ENCODE measurements at places on chromosomes 5 and 9. TPM values are rescaled to one million over a fixed set of nuclear protein-coding genes. Genes with fewer than 3 reads are reported as not detected.

Gene PCA3
- total RNA-seq = not detected

Gene CATSPER3
- 0.69 TPM for total RNA-seq

Gene NTMT1
- 50.1 TPM for total RNA-seq

Gene CAMSAP1
- 31.2 TPM for total RNA-seq

Gene SLC34A3
- not detected for total RNA-seq

Gene KCNIP1
- not detected for total RNA-seq

Gene PCDHB14
- total RNA-seq = not detected

Gene AGXT2
- not detected for total RNA-seq

Gene MUSK
- total RNA-seq = not detected

Gene PCSK1
- not detected for total RNA-seq

GRCh38 chr9:95447660-95448420, 68.9 kb downstream of the PTCH1 start:
- H3K27me3 ChIP-seq = no peaks in the 10 kb centered on the region
- H3K36me3 ChIP-seq = peaks cover 3% of the 10 kb centered on the region
- no peak overlapping the region for H3K4me3 ChIP-seq
- H3K27ac ChIP-seq = no peak overlapping the region
- peaks cover 3% of the 10 kb centered on the region for H3K4me1 ChIP-seq
- DNase-seq = no peak

DNA sequence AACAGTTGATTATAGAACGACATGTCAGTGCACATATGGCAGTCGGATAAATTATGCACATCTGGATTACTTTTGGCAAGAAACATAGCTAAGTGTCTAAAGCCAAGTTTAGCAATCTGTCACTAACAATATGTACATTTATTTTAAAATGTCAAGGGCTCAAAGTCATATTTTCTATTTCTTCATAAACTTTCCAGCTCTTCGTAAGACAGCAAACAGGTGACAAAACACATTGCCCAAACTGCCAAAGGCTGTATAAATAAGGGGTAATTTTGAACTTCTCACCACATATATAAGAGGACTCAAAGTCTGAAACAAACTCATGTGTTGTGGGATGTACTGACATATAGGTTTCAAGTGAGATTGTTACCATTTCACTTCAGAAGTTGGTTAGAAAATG, 237.2 kb downstream of the ARL15 start:
- H3K36me3 ChIP-seq = no peaks in the 10 kb centered on the region
- no peak for DNase-seq
- H3K4me3 ChIP-seq = no peak overlapping the region
- no peak overlapping the region for H3K27ac ChIP-seq
- H3K4me1 ChIP-seq = no peaks in the 10 kb centered on the region

GRCh38 chr9:129560881-129561306, 60.0 kb downstream of the C9orf50 start:
- H3K4me1 ChIP-seq = no peaks in the 10 kb centered on the region
- H3K27me3 ChIP-seq = no peaks in the 10 kb centered on the region
- DNase-seq = no peak
- H3K27ac ChIP-seq = no peak overlapping the region
- no peak overlapping the region for H3K4me3 ChIP-seq
- no peaks in the 10 kb centered on the region for H3K36me3 ChIP-seq

- H3K36me3 ChIP-seq = peaks cover 2% of the 10 kb centered on the region
- H3K4me1 ChIP-seq = no peaks in the 10 kb centered on the region
- no peaks in the 10 kb centered on the region for H3K27me3 ChIP-seq
- no peak for DNase-seq
These were observed 92.6 kb downstream of the CWC27 start for GRCh38 chr5:64861281-64861680.

DNA sequence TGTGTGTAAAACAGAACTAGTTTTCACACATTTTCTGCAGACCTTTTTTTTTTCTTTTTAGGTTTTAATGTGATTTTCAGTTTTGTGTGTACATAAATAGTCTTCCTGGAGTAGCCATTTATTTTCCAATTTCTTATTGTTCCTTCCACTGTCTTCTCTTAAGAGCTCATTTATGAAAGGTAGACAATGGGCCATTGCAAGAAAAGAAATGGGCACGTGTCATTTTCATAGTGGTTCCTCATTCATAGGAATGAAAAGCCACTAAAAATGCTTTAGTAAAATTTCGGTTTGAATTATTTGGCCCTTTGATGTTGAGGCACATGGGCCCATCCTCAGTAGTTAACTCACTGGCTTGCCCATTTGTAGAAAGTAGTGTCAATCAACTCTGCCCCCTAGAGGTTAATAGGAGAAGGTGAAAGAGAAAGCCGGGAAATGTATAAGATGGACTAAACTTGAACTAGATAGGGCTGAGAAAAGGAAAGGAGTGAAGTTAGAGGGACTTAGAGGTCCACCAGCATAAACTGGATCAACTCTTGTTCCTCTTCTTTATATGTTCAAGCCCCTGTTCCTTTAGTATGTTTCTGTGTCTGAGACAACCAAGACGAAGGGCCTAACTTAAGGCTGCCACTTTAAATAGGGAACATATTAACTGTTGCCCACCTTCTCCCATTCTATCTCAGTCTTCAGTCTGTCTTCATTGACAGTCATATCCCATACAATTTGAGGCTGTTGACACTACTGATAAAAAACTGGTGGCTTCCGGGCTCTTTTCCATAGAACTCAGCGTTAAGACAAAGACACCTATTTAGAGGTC, 72.6 kb downstream of the SMARCA2 start:
- no peak overlapping the region for H3K4me3 ChIP-seq
- H3K36me3 ChIP-seq = peaks cover 58% of the 10 kb centered on the region
- H3K27ac ChIP-seq = peak overlapping the region; percentile 24

DNA sequence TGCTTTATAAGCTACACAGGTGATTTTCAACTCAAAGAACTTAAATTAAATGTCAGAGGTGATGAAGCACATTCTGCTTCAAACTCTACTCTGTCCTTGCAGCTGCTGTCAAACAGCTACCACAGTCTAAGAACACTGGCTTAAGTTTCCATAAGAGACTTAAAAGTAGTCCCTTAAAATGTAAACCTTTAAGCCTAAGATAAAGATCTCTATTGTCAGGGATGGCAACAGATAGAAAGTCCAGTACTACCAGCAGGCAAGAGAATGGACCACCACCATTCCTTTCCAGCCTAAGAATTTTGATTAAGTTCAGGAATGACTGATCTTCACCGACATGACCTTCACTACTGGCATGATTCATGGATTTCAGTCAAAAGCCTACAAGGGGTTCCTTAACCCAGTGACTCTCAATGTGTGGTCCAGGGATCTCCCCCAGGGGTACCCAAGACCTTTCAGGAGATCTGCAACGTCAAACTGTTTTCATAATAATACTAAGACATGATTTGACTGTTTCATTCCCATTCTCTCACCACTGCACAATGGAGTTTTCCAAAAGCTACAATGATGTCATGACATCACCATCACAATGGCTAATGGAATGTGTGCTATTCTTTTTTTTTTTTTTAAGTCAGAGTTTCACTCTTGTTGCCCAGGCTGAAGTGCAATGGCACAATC, 41.1 kb upstream of the PLPP6 start:
- no peak overlapping the region for H3K4me3 ChIP-seq
- H3K4me1 ChIP-seq = peaks cover 15% of the 10 kb centered on the region
- no peak for DNase-seq
- no peaks in the 10 kb centered on the region for H3K27me3 ChIP-seq
- no peak overlapping the region for H3K27ac ChIP-seq

DNA sequence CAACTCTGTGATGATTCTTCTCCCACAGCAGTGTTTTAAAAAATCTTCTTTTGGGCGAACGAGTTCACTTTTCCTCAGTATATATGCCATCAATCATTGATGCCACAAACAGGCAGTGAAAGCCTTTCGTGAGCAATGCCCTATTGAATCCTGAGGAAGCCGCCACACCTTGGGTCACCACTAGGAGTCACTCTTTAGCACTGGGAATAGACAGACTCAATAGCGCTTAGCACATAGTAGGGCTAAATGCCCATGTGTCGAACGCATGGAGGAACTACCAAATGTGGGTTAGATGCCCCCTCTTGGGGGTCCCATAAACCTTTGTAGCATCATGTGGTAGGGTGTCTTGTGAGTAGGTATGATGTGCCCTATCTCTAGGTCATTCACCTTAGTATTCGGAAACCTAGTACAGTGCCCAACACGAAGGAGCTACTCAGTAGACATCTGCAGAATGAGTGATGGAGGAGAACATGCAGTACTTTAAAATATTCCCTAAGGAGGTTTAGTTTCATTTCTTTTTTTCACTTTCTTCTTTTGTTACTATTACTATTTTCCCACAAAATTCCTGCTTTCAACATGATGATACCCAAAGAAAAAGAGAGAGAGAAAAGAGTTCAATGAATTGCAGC, 603.7 kb downstream of the BNC2 start:
- H3K4me1 ChIP-seq = no peaks in the 10 kb centered on the region
- DNase-seq = peak; percentile 35

GRCh38 chr5:57434227-57434640, 48.4 kb downstream of the ACTBL2 start:
- no peak for DNase-seq
- no peak overlapping the region for H3K4me3 ChIP-seq
- H3K36me3 ChIP-seq = no peaks in the 10 kb centered on the region
